ENCODE measurements at places on chromosomes 12 and 14.

GRCh38 chr12:70290116-70290515, 46.9 kb downstream of the CNOT2 start:
- DNase-seq: no peak

GRCh38 chr12:77002382-77002781, 63.0 kb downstream of the E2F7 start:
- DNase-seq: no peak

DNA sequence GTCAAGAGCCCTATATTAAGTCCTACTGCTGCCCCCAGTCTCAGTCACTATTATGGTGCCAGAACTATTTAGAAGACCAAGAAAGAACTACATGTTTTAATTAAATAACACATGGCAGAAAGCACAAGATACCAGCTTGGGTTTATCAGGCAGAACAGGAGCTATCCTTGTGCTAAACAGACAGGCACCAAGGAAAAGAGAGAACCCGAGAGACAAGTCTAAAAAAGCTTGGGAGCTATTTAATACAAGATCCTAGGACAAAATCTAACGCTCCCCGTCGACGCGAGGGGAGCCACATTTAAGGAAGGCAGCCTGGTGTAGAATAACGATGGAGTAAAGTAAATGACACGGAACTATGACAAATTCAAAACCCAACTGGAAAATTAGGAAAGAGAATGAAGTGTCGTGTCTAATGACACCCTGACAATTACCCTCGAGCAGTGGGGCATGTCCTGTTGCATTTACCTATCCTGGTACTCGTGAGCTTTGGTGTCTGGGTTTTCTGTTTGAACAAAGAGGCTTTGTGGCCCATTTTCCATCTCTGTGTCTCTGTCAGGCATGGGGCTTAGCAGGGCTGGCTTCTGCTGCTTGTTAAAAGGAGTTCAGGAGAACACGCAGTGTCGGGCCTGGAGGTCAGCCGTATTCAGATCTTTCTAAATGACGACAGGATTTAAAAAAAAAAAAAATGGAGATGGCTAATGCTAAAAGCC, 140.6 kb downstream of the ETNK1 start:
- no peak for DNase-seq

DNA sequence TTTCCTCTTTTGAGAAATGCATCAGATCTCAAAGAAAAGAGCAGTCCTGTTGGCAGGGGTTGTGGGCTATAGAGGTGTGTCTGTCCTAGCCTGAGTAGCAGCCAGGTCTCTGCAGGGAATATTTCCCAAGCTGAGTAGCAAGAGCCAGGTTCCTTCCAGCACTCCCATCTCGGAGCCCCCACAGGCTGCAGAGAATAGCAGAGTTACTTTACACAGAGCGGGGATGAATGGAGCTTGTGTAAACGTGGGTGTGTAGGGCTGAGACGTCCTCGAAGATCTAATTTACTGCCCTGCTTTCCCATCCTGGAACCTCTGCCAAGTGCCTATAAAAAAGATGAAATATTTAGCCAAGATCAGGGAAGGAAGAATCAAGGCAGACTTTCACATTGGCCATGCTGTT, 156.6 kb downstream of the TSPAN9 start:
- DNase-seq: no peak

- DNase-seq: no peak
Observed at GRCh38 chr12:5036031-5036430, 7.6 kb upstream of the KCNA5 start.

DNA sequence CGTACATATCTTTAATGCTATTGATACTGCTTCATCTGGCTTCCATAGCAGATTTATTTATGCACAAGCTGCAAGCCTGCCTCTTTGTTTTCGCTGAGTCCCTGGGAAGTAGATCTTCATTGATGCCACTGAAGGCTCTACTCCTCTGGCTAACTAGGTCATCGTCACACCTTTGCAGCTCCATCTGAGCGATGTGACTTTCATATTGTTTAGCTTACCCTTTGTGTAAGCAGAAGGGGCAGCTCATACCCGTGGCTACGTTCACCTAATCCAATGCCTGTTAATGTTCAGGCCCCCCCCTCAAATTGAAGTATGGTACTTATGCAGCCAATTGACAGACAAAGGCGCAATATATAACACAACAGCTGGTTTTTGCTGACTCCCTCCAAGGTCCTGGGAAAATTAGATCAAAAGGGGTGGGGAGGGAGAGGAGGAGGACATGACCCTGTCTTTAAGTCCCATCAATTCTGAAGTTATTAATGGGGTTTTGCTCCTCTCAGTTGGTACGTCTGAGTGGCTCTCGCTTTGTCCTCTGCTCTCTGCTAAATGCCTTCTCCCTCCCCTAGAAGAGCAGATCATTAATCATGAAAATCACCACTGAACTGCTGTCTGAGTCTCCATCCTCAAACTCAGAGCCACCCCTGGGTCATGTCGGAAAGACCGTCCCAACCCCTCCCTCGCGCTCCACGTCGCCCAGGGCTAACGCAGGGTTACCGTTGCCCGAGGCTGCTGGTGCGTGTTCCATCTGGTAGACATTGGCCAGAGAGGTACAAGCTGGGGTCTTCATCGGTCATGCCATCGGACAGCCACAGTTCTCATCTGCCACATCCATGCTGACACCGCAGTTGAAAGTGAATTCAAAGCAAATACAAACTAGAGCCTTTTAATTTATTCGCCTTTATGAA, 128.8 kb downstream of the ADGRD1 start:
- DNase-seq: no peak

- DNase-seq: no peak
Observed at GRCh38 chr14:52307376-52307775, 6.7 kb upstream of the PTGER2 start.

DNA sequence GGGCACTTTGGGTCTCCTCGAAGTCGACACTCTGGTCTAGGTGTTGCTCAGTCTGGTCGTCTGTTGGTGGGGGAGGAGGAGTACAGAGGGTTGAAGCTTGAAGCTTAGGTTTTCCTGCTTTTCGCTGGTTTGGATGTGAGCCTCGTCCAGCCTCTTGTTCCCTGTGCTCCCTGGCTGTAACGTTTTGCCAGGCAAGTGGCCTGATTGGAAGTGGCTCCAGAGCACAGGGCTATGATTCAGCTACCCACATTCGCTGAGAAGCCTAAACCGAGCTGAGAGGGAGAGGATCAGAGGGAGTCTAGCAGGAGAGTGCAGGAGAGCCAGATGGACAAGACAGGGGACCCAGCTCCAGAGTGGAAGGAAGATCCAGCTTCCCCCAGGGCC, 6.1 kb downstream of the HOXC10 start:
- DNase-seq: no peak

GRCh38 chr12:114213055-114213581, 192.8 kb downstream of the TBX5 start:
- no peak for DNase-seq

GRCh38 chr14:52069307-52070050, 620 bp upstream of the NID2 start:
- no peak for DNase-seq

- no peak for DNase-seq
Observed at GRCh38 chr12:67483871-67484554, 164.5 kb upstream of the DYRK2 start.

GRCh38 chr14:54383835-54384234, 13.0 kb upstream of the CDKN3 start:
- no peak for DNase-seq

GRCh38 chr14:47057364-47057763, 405.8 kb upstream of the RPL10L start:
- no peak for DNase-seq

DNA sequence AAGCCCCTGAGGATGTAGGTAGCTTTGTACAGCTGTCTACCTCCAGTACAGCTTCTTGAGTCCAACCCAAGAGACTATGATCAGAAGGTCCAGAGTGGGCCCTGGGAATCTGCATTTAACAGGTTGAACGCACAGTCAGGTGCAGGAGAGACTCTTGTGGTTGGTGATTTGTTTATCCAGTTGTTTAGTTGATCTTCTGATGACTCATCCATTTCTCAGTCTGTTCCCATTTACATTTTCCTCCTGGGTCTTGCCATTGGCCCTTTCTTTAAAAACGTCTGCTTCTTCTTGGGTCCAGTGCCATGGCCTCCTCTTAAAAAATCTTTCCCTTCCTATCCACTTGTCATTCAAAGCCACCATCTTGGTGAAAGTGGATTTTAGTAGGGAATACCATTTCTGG, 734.2 kb downstream of the MED13L start:
- no peak for DNase-seq

- no peak for DNase-seq
Observed at GRCh38 chr12:81811061-81811777, 52.1 kb upstream of the PPFIA2 start.

DNA sequence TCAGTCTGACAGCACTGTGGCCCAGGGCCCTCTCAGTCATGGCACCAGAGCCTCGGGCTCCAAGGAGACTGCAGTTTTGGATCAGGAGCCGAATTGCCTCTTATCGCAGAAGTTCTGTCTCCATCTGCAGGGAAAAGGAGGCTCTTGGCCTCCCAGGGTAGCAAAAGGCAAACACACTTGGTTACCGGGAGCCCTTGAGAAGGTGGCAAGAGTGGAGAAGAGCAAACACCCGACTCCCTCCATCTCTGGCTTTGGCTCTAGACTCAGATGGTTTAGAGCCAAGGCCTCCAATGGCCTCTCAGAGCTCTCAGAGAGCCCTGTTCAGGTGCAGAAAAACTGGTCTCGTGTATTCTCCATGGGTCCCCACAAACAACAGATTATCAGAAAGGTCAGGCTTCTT, 44.6 kb downstream of the NINJ2 start:
- DNase-seq: no peak

- DNase-seq: no peak
Observed at GRCh38 chr12:27779416-27779919, 565 bp upstream of the KLHL42 start.

GRCh38 chr12:116404913-116405611, 127.6 kb upstream of the MED13L start:
- no peak for DNase-seq

DNA sequence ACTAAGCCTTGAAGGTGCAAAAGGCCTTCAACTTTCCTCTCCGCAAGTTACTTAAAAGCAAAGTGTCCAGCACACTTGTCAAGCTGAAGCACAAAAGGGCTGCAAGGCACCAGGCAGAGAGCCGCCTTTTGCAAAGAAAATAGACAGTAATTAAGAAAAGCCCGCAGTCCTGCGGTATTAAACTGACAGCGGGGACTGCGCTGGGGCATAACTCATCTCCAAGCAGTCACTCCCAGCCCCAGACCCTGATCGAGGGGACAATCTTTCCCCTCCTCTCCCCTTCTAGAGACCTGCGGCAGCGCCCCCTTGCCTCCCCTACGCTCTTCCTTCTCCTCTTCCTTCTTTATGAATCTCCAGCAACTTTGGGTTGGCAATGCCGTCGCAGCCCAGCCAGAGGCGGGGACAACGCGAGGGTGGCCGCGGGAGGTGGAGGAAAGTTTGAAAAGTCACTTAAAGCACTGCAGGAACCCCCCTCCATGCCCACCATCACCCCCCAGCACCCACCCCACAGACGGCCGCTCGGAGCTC, 200.9 kb upstream of the CAND1 start:
- no peak for DNase-seq

DNA sequence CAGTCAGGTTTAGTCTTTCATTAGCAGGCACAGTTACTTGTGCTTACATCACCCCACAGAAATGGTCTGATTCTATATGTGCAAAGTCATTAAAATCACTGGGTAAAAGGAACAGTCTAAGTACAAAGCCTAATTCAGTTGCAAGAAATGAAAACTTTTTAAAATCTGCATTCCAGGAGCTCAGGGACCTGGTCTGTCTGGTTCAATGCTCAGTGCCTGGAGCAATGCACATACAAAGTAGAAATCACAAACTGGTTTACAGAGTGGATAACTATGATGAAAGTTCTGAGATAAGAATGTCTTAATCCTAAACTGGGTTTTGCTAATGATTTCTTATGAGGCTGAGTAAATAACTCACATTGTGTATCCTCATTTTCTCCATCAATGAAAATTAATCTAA, 28.7 kb downstream of the LMNTD1 start:
- no peak for DNase-seq

DNA sequence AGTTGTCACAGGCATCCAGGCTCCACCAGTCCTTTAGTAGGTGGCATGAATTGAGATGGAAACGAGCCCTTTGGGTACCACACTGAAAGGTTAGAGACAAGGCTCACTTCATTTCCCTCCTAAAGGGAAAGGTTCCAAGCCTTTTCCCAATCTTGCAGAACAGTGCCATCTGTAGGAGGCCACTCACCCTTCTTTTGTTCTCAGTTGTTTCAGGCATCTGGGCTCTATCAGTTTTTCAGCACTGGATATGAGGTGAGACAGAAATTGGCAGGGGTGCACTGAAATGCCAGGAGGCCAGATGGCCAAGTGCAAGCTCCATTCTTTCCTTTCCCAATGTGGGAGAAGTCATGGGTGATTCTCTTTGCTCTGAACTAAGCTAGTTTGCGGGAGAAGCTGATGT, 15.2 kb downstream of the FBXO33 start:
- no peak for DNase-seq

DNA sequence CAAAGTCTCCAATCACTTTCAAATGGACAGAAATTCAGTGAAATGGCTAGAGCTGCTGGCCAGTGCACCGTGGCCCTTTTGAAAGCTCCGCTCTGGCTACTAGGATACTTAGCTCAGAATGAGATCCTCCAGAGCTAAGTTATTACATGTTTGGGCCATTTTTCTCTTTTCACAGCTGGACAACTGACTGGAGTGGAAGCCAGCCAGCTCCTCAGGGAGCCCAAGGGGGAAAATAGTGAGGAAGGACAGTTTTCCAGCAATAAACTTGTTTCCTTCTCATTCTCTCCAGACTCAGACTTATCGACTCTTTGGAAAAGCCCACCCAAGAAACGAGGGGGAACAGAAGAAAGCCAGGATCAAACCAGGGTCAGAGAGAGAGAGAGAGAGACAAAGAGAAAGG, 266.0 kb downstream of the KSR2 start:
- DNase-seq: no peak

- no peak for DNase-seq
Observed at GRCh38 chr12:85029456-85029855, 6.6 kb downstream of the TSPAN19 start.

DNA sequence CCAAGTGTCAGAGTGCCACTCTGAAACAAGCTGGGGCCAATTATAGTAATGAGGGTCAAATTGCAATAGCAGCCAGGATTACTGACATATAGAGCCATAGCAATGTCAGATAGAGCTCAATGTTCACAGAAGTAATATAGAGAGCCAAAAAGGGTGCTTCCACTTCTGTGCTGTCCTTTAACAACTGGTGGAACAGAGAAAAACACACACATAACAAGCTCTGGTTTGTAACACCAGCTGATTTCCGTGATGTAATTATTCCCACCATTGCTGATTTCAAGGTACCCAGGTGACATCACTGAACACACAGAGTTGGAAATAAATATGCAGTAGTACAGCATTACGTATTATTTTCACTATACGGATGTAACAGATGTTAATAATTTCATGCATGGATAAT, 3.0 kb upstream of the CLEC2B start:
- DNase-seq: no peak
